ENCODE measurements at places on chromosomes 2 and 18.

DNA sequence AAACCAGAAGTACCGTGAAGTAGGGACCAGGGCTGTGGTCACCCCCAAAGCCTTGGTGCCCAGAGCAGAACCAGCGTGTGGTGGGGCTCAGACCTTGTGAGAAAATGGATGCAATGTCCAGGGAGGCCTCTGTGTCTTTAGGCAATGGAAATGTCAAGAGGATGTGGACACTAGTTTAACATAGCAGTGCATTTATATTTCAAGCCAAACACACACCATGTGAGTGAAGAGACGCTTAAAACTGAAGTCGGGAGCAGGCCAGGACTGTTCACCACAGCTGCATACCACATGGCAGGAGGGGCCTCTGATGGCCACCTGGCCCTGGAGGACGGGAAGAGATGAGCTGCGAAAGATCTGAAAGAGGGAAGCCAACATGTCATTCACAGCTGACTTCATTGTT, 87.3 kb upstream of the LDLRAD4 start:
- DNase-seq: no peak

- DNase-seq: no peak
These were observed 53.6 kb upstream of the EML6 start for GRCh38 chr2:54669677-54670484.

GRCh38 chr2:42987112-42987922, 194.9 kb upstream of the HAAO start:
- DNase-seq: no peak

GRCh38 chr2:96400049-96401000, 64.8 kb downstream of the NCAPH start:
- no peak for DNase-seq

All from anterior cingulate cortex (tissue), 58 donors.